Activated CD8-positive, alpha-beta memory T cell treated with anti-CD3 and anti-CD28 coated beads, Interleukin-2, amount 10 ng/mL, durations not matched to agents 7 days and 5 days (primary cell): ENCODE measurements at places on chromosomes 7 and 10.
A peak's percentile ranks its signal among the peaks of the same experiment; 100 is the strongest.

DNA sequence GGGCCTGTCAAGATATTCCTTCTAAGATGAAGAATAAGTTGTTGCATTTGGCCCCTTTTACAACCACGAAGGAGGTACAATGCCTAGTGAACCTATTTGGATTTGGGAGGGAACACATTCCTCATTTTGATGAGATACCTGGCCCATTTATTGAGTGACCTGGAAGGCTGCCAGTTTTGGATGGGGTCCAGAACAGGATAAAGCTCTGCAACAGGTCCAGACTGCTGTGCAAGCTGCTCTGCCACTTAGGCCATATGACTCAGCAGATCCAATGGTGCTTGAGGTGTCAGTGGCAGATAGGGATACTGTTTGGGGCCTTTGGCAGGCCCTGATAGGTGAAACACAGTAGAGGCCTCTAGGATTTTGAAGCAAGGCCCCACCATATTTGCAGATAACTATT is 704.6 kb downstream of the CCSER2 start:
- DNase-seq: no peak

DNA sequence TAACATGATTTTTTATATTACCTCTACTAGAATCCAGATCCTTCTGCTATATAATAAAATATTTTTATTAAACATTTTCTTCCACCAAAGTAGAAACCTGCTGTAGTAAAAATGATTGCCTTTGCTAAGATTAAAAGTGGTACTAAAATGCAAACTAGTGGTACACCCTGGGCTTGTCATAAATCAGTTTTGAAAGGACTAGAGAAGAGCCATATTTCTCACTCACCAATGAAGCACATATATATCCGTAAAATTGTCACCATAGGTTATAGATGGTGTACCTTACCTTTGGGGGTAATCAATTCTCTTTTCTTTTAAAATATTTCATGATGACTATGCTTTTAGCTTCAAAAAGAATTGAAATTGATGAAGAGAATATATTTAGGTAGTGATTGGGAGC is 253.0 kb upstream of the SLC26A5 start:
- DNase-seq: no peak

- no peak for DNase-seq
Measured at GRCh38 chr7:120793213-120793936, 64.6 kb downstream of the TSPAN12 start.

- DNase-seq: no peak
Measured at GRCh38 chr10:92124020-92124419, 166.9 kb downstream of the CPEB3 start.

DNA sequence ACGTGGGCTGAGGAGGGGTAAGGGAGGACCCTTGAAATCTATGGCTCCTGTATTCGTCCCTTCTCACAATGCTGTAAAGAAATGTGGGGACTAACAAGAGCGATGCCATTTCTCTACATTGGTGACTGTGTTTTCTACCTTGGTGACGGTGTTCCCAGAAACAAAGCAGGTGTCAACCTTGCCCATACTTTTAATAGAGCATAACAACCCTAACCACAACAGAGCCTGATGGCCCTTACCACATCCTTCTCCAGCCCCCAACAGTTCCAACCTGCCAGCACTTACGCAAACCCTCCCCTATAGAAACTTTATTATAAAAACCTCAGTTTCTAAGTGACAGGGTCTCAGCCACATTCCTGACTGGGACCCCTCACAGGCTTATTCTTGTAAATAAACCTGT is 28.2 kb upstream of the ADCYAP1R1 start:
- DNase-seq: peak; percentile 42

DNA sequence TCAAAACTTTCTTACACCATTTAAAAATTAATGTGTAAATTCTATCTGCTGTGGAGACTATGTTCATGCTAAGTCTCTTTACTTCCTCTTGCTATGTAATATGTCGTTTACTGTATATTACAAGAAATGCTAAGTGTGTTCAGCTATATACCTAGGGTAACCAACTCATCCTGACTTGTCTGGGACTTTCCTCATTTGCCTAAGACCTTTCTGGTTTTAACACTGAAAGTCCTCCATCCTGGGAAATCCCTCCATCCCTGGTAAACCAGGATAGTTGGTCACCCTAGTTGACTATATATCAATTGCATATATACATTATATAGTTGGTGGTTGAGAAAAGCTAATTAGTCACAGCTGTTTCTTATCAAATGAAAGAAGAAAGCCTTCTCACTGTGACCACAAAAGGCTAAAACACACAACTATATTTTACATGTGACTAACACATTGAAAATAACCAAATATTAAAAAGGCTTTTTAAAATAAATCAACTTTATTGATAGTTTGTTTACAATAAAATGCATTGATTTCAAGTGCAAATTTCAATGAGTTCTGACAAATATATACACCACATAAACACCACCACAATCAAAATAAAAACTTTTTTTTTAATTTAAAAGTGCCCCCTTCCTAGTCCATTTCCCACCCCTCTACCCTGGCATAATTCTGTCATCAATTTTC is 167.7 kb upstream of the INHBA start:
- DNase-seq: no peak

GRCh38 chr10:132356621-132357195 is 24.7 kb downstream of the LRRC27 start:
- no peak for DNase-seq

DNA sequence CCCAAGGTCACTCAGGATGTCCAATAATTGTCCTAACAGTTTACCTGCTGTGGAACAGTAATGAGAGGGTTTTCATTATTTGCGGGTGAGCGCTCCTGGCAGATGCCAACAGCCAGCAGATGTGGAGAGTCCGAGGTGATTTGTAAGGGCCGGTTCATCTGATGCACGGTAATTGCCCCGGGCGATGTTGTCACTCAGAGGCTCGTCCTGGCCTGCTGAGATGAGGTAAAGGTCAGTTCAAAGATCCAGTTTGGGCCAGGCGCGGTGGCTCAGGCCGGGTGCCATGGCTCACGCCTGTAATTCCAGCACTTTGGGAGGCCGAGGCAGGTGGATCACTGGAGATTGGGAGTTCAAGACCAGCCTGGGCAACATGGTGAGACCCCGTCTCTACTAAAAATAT is 16.9 kb downstream of the LHPP start:
- DNase-seq: no peak

GRCh38 chr10:108241166-108241565 is 1076.7 kb upstream of the SORCS1 start:
- DNase-seq: no peak

GRCh38 chr7:6179620-6180343 is 92.6 kb downstream of the CYTH3 start:
- DNase-seq: no peak
